ENCODE measurements at places on chromosomes 3 and 15.

GRCh38 chr3:159763011-159763601 lies 225.5 kb upstream of the IL12A start:
- peak; percentile 77 for DNase-seq

- no peak for DNase-seq
Measured at GRCh38 chr15:83747718-83748110, 93.8 kb downstream of the ADAMTSL3 start.

- DNase-seq: no peak
Measured at GRCh38 chr15:57785039-57785438, 78.5 kb downstream of the POLR2M start.

GRCh38 chr3:134749174-134749573 lies 45.9 kb upstream of the EPHB1 start:
- DNase-seq: no peak

GRCh38 chr3:178120367-178120766 lies 415.9 kb upstream of the KCNMB2 start:
- DNase-seq: no peak

GRCh38 chr3:73319179-73319769 lies 257.8 kb downstream of the EBLN2 start:
- DNase-seq: no peak

- no peak for DNase-seq
Measured at GRCh38 chr15:99721896-99722295, 11.3 kb downstream of the LYSMD4 start.

DNA sequence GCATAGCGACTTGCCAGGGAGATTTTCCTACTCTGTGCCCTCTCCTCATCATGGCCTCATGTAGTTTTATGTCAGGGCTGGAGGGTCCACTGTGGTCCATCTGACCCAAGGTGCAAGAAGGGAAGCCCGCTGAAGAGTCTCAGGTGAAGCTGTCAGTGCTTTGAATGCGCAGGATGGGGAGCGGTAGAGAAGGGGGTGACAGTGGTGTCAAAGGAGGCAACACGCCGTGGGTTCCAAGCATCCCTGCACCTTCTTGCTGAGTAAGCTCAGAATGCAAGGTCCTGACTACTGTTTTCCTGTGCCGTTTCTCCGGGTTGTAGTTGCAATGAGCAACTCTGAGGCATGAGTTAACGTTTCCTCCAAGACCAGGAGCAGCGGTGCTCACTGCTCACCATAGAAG lies 44.9 kb upstream of the RAB6B start:
- DNase-seq: no peak

DNA sequence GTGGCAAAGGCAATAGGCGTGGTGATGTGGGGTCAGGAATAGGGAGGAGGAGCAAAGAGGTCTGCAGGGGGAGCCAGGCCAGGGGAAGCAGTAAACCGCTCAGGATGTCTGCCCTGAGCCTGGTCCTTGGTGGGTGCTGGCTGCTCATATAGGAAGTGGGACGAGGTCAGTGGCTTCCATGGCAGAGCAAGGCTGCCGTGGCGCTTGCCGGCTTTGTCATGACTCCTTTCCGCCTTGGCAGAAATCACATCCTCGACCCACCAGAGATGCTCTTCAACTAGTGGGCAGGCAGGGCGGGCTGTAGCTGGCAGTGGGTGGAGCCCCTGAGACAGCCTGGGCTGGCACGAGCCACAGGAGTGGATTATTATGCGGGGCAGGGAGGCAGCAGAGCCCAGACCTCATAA lies 13.1 kb upstream of the SKOR1 start:
- no peak for DNase-seq

GRCh38 chr15:34436956-34437442 lies 609 bp downstream of the GOLGA8A start:
- DNase-seq: no peak

- DNase-seq: no peak
Measured at GRCh38 chr3:101142160-101142559, 148.9 kb upstream of the ABI3BP start.

- DNase-seq: no peak
Measured at GRCh38 chr15:97840501-97840900, 120.0 kb upstream of the ARRDC4 start.

DNA sequence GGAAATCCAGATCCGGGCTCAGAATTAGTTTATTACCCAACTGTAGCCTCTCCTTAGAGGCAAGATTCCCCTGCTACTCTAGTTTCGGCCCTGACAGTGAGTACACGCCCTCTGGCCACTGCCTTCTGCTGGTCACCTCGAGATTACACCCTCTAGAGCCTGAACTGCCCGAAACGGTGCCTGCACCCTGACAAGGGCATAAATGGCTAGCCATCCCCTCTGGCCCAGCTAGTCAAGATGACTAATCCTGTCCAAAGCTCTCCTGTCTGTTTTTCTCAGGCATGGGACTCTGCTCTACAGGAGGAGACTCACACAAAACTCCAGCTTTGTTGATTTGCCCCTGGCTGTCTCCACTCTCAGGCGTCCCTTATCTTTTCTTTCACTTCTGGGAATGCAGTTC lies 150.5 kb upstream of the UBE2E2 start:
- DNase-seq: no peak

DNA sequence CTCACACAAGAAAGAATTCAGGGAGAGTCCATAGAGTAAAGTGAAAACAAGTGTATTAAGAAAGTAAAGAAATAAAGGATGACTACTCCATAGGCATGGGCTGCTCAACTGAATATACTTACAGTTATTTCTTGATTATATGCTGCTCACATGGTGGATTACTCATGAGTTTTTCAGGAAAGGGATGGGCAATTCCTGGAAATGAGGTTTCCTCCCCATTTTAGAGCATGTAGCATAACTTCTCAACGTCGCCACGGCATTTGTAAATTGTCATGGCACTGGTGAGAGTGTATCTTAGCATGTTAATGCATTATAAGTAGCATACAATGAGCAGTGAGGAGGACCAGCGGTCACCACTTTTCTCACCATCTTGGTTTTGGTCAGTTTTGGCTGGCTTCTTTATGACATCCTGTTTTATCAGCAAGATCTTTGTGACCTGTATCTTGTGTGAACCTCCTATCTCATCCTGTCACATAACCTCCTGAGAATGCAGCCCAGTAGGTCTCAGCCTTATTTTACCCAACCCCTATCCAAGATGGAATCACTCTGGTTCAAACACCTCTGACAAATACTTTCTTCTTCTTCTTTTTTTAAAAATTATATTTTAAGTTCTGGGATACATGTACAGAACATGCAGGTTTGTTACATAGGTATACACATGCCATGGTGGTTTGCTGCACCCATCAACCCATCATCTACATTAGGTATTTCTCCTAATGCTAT lies 849.7 kb downstream of the TBL1XR1 start:
- no peak for DNase-seq

- no peak for DNase-seq
Measured at GRCh38 chr3:156037356-156037755, 83.0 kb upstream of the KCNAB1 start.

DNA sequence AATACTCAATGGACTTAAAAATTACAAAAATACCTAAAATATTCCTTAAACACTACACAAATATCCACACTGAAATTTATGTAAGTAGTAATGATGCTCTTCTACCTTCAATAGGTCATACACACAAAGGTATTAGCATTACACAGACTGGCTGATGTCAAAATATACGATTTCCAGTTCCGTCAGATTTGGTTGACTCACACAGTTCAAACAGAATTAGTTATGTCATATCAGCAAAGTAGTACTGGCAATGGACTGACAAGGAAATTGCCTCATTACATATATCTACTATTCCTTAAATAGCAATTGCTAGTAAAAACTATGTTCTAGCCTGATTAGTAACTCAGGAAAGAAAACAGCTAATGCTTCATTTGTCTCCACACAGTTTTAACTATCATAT lies 70.8 kb downstream of the ADAM10 start:
- DNase-seq: no peak

GRCh38 chr3:121748680-121749275 lies 763 bp downstream of the GOLGB1 start:
- DNase-seq: peak; percentile 58

GRCh38 chr3:150248888-150249681 lies 159.0 kb upstream of the TSC22D2 start:
- no peak for DNase-seq

DNA sequence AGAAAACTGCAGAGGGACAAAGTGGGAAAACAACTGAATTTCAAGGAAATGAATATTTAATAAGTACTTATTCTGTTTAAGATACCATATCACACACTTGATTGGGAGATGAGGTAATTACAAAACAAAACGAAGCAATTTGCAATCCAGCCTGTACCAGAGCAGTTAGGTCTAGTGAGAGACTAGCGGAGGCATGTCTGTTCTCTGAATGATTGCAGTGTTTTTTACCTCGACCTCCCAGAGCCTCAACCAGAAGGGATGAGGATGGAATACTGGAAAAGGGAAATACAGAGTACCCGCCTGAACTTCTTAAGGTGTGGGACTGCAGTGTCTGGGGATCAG lies 59.5 kb downstream of the PIK3CB start:
- DNase-seq: no peak

DNA sequence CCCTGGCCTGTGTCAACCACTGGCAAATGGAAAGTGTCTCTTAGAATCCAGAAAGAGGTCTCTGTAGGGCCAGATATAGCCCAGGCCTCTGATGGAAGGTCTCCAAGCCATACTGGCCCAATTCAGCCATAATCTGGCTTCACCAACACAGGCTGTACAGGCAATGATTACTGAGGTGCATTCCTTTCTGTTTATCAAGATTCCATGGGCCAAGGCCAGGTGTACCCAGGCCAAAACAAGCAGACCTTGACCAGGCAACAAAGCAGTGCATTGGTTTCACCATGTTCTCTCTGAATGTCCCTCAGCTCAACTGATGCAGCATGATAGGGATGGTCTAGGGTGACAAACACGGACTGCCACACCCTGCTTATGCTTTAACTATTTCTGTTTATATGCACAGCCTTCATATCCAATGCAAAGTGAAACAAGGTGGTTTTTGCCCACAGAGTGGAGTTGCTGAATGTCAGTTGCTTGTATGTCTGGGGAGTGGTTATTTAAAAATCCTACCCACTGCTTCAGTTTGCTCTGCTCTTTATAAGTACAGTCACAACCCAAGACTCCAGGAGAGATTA lies 25.2 kb downstream of the CCNL1 start:
- DNase-seq: no peak

DNA sequence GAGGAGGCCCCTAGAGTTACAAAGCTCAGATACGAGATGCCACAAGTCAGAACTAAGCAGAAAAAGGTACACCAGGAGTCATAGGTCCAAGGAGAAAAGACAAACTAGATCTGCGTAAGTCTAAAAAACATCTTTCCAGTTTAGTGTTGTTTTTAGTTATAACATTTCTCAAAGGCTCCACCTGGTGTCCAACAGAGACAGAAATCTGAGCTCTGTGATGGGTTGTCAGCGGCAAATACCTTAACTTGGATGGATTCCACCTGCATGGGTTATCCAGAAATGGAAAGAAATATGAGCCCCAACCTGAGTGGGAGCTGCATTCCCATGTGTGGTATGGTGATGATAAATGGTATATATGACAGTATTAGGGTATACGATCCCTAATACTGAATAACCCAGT lies 238.6 kb upstream of the CHRM5 start:
- peak; percentile 6 for DNase-seq

GRCh38 chr3:157930000-157930780 lies 176.0 kb downstream of the SHOX2 start:
- DNase-seq: no peak

DNA sequence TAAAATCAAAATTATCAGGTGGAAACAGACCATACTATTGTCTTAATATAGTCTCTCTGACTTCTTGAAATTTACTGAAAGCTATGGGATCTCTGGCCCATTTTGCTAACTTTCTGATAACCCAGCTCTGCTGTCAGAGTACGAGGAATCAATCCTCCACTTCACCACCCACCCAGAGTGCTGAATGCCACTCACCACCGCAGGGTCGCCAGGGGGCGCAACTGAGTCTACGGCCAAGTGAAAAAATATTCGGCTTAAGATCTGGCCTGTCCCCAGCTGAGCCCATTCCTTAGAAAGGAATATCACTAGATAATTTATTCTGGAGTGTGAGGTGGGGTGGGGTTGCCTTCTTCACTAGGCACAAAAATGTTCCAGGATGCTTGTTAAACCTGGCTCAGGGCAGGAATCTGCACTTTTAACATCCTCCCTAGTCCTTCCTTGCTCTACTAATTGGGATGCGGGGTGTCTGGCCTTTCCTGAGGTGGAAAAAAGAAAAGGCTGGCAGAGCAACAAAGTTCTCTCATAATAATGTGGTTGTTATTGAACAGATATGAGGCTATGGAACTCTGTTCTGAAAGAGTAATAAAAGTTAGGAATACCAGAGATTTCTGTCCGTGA lies 520.6 kb downstream of the MFSD1 start:
- DNase-seq: no peak

DNA sequence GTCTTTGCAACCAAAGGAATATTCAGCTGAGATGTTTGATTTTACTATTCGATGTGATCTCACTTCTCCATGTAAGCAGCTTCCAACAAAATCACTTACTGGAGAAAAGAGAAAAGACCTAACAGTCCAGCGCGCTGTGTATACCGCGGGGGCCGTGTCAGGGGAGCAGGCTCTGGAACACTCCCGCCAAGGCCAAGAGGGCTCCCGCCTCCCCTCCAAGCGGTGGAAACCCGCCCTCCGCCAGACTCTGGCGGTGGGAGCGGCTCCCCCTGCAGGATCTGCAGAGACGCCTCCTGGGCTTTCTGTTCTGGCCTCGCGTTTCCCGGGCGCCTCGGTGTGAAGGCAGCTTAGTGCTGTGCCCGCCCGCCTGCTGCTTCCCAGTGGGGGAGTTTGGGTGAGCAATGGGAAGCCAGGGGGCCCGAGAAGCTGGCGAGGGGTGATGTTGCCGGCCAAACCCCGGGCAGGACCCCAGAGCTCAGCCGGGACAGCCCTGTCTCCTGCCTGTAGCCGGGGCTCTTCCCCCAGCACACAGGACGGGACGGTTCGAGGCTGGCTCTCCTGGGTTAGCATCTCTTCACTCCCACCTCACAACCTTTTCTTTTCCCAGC lies 36.3 kb downstream of the CHST14 start:
- DNase-seq: peak; percentile 69

DNA sequence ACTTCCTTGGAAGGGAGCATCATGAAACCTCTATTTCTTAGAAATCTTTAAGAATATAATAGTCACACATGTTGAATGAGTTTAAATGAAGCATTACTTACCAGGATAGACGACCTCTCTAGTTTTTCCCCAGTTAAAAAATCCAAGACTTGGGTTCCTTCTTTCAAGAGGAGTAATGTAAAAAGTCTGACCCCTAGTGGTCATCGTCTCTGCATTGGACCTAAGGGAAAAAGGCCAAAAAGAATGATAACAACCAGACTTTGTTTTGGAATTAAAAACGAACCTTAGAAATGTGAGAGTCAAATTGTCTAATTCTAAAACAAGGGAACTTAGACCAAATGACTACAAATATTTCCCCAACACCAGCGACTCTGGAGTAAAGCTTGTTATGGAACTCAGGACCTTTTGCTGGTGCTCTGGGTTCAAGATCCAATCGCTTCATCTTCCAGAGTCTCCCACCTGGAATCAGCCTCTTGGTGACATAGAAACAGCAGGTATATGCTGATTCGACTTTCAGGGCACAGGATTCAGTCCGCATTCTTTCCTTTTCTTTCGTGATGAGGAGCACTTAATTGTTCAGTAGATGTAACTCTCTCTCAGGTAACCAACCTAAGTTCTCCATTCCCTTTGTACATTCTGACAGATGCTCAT lies 214.8 kb upstream of the TPRG1 start:
- DNase-seq: peak; percentile 47

- peak; percentile 70 for DNase-seq
Measured at GRCh38 chr15:57541805-57542504, 49.7 kb upstream of the MYZAP start.

Measured in PC-9 (cell line).